ENCODE measurements at places on chromosomes 3 and 15.

- DNase-seq: no peak
These were observed 218.7 kb upstream of the CTDSPL start for GRCh38 chr3:37642670-37643598.

- DNase-seq: no peak
These were observed 232.1 kb downstream of the IGSF11 start for GRCh38 chr3:118802325-118803095.

- no peak for DNase-seq
These were observed 83.6 kb upstream of the TNIK start for GRCh38 chr3:171543759-171544300.

GRCh38 chr3:32430900-32431299, 39.2 kb downstream of the CMTM7 start:
- no peak for DNase-seq

GRCh38 chr3:46184469-46184868, 23.6 kb downstream of the CCR1 start:
- DNase-seq: no peak

GRCh38 chr3:69239063-69239462, 116.7 kb upstream of the LMOD3 start:
- DNase-seq: no peak

DNA sequence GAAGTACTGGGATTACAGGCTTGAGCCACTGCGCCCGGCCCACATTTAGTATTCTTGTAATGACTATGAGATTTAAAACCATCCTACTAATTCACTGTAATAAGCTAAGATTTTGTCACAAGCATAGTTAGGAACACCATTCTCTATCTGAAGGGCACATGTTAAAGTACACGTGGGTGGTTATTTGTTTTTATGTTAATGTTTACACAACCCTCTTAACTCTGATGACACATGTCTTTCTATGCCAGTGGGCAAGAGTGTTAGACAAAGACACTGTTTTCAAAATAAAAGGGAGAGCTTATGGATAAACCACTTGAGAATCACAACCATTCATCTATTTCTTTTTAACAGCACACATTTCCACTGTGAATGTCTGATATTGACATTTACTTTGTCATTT, 537.6 kb upstream of the IL12A start:
- DNase-seq: no peak

DNA sequence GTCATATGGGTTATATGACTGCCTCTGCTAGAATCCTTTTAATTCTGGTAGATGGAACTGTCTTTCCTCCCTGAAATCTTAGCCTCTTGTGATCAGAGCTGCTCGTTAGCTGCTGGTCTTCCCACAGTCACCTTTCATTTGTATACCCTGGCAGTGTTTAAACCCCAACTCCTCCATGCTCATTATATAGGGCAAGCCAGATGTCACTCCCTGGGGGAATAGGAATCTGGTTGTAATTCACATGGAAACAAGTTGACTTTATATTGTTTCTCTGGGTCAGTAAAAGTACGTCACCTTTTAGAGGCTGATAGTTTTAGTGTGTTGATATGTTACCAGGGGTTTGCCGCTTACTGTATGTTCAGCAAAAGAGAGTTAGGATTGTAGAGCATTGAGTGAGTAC, 103.5 kb downstream of the ITPR1 start:
- DNase-seq: no peak

DNA sequence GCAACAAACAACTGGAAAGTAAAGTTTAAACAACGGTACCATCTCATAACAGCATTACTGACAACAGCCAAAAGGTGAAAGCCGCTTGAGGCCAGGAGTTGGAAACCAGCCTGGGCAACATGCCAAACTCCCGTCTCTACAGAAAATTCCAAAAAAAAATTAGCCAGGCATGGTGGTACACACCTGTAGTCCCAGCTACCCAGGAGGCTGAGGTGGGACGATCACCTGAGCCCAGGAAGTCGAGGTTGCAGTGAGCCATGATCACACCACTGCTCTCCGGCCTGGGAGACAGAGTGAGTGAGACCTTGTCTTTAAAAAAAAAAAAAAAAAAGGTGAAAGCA, 4.4 kb downstream of the TNK2 start:
- no peak for DNase-seq

DNA sequence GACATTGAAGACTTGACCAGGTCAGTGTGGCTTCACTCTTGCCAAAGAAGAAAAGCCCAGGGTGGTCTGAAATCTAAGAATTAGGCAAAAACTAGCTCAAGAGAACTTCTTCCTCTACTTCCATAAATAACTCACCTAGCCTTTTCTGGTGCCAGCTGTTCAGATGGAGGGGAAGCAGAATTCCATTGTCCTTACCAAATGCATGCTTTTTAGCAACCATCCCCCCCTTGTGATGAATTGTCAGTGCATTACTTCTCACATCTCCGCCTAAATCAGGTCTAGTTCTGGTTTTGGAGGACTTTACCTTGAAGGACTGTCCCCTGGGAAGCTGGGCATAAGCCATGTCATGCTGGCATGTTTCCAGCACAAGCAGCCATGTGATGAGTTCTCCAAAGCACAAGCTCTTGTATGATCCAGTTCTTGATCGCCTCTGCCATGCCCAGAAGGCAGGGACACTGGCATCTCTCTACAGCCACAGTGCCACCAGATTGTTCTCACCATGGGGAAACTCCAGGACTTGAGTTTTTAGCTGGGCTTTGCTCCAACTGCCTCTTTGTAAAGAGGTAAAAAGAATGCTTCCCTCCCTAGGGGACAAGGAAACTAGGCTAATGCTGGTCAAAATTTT, 96.4 kb upstream of the IL12A start:
- DNase-seq: no peak

- no peak for DNase-seq
These were observed 532.9 kb upstream of the IL12A start for GRCh38 chr3:159455741-159456181.

GRCh38 chr3:16179771-16180736, 5.6 kb downstream of the GALNT15 start:
- no peak for DNase-seq

DNA sequence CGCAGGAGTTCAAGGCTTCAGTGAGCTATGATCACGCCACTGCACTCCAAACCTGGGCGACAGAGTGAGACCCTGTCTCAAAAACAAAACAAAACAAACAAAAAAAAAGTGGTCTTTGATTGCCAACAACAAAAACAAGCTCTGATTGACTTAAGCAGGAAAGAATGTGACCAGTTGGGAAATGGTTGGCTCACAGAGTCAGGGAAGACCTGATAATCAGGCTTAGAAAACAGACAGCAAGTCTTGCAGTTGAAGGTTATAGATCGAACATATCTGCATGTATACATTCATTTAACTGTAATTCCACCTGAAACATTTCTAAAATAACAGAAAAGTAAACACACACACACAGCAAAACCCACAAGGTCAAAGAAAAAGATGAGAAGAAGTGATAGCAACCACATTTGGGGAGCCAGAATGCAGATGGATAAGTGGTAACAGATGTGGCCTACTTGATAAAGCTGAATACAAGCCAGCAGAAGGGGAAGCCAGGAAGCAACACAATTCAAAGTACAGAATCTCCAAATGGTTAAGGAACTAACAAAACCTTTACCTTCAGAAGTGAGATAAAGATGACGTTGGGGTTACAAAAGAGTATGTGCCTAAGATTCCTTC, 699.9 kb upstream of the ZNF385D start:
- DNase-seq: no peak

GRCh38 chr15:82066455-82066854, 20.6 kb upstream of the MEX3B start:
- DNase-seq: no peak

DNA sequence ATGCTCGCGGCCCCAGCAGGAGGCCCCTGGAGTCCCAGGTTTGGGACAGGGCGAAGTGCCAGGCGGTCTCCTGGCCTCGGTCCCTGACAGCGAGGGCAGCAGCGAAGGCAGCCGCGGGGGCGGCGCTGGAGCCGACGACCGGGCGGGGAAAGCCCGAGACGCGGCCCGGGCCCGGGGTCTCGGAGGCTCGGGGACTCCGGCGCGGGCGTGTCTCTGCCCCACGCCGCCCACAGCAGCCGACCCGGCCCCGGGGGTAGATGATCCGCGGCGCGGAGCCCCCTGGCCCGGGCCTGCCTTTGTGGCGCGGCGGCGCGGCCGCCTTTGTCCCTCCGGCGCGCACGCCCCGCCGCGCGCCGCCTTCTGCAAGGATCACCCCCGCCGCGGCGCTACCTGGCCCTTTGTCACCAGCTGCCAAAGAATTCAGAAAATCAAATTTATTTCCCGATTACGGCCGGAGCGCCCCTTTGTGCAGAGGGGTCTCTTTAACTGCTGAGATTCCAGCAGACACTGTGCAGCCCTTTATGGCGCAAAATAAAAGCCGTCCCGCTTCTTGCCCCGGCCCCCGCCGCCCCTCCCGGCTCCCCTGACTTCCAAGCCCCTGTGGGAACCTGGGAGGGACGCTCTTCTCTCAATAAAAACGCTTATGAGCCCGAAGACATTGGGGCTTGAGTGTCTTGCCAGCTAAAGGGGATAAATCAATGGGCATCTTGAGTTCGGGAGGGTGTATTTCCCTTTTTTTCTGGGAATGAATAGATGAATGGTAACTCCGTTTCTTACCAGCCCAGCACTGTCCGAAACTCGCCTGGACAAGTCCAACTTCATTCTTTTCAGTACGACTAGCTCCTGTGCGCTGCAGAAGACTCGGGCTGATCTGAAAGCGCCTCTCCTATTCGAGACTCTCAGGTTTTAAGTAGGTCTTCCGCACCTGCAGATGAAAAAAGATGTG, 68.4 kb downstream of the HES1 start:
- no peak for DNase-seq

DNA sequence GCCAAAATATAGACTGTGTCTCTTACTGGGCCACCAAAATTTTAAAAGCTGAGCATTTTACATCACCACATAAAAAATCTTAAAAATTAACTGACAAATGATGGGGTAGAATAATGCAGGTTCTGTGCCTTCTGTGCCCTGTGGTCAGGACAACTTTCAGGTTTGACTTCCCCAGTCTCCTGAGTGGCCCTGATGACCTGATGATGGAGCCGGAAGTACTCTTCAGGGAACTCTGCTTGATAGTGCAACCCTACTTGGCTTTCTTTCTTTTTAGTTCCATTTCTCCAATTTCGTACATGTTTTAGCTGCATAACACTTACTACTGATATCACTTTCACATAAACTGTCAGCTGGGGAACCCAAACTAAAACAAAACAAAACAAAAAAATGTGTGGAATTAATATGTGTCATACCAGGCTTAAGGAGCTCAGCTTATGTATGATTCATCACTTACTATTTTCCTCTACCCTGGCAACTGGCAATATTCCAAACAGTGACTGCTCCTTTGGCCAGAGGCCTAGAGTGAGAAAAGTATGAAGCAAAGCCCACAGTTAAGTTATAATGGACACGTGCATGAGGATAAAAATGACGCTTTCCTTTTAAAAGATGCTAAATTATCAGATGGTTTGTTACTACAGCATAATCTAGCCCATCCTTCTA, 194.3 kb downstream of the BCHE start:
- peak; percentile 51 for DNase-seq

GRCh38 chr3:183163563-183163962, 1.0 kb upstream of the LAMP3 start:
- no peak for DNase-seq

DNA sequence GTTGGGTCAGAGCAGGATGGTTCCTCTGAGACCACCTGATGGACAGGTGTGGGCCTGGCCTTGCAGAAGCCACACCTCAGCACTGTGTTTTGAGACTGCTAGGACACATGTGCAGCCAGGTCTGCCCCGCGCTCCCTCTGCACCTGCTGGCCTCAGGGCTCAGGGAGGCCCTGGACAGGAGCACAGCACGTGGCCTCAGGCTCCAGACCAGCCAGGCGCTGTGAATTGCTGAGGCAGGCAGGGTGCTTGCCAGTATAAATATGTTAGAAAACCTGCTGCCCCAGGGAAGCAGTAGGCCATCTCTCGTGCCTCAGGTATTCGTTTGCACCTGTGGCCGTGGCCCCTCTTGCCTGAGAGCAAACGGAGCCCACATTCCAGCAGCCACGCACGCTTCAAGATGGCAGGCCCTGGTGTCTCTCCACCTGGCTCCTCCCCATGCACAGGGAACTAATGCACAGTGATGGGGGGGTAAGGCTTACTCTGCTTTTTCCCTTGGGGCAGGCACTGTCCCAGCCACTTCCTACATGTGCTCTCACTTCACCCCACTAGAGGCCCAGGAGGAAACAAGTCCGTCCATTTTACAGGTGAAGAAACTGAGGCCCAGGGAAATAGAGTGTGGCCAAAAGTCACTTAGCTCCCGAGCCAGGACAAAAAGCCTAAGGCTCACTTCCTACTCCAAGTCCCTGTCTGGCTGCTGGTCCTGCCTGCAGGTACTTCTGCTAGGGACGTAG, 20.4 kb downstream of the SEC61A1 start:
- no peak for DNase-seq

DNA sequence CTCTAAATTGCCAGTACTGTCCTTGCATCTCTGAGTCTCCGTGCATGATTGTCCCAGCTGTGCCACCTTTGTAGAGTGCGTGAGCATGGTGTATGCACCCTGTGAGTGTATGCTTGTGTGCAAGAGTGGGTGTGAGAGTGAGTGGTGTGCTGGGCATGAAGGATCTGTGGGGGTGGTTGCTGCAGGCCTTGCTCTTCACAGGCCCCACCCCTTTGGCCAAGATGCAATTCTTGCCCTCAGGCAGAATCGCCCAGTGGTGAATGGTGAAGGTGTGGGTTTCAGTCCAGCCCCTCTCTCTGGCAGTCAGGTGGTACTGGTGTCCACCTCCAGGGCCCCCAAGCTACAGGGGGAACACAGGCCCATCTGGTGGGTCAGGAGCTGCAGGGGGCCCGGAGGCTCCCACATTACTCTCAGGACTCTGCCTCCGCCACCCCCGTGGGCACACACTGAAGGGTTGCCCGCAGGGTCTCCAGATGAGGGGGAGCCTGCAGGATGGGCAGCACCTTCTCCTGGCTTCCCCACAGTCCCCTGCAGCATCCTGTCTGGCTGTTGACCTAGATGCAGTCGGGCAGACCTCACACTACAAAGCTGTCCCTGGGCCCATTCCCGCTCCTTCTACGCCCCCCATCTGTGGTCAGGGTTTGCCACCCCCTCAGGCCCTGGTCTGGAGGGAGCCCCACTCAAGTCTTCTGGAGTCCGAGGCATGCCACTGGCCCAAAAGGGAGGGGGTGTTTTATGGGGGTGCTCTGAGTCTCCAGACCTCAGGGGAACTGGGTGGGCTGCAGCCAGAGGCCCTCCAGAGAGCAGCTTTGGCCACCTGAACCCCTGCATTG, 8.3 kb upstream of the ROPN1B start:
- DNase-seq: no peak

DNA sequence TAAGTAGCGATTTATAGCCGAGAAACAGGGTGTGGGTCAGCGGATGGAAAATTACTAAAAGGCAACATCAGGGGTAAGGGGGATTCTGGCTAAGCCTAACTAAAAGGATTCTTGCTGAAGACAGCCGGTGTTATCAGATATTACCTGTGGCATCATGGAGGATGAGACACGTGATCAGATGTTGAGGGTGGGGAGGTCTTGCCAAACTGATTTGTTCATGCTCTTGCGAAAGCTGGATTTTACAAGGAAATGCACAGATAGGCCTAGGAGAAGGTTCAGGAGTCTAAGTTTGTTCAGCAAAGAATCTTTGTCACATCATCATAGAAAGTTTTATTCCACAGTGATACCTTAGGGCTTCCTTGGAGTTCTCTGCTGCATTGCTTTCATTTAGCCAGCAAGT, 396.8 kb upstream of the TBL1XR1 start:
- no peak for DNase-seq
